ENCODE measurements at places on chromosomes 7 and 10. TPM values are rescaled to one million over a fixed set of nuclear protein-coding genes. Genes with fewer than 3 reads are reported as not detected.

Gene IFIT3
- 43.7 TPM for total RNA-seq

DNA sequence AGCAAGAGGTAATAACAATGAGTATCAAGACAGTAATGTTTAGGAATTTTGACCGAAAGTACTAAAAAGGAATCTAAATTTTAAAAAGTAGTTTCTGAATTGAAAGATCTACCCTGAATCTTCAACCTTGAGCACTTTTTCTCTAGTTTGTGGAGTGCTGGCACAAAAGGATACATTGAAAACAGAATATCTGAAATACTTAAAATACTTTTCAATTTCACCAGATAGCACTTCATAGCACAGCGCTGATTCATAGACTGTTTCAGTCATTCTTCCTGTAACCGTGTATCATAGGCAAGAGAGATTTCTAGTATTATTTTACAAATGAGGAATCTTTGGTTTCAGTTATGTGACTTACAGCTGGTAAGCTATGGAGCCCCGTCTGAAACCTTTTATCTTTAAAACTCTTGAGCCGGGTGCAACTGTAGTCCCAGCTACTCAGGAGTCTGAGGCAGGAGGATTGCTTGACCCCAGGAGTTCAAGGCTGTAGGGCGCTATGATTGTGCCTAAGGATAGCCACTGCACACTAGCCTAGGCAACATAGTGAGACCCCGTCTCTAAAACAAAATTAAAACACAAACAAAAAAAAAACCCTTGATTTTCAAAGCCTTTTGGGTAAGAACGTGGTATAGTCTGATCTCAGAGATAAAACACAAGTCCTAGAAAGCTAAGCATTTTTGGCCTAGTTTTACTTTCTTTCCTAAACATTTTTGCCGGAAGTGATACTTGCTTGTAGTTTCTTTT, 35.1 kb downstream of the FHIP2A start:
- DNase-seq, result no peak

GRCh38 chr10:85558533-85558932, 808.1 kb downstream of the GRID1 start:
- no peak for DNase-seq

GRCh38 chr10:49690698-49691356, 11.4 kb downstream of the C10orf53 start:
- DNase-seq, result no peak

GRCh38 chr7:30596014-30596641, 1.4 kb downstream of the GARS1 start:
- DNase-seq, result peak; percentile 25

DNA sequence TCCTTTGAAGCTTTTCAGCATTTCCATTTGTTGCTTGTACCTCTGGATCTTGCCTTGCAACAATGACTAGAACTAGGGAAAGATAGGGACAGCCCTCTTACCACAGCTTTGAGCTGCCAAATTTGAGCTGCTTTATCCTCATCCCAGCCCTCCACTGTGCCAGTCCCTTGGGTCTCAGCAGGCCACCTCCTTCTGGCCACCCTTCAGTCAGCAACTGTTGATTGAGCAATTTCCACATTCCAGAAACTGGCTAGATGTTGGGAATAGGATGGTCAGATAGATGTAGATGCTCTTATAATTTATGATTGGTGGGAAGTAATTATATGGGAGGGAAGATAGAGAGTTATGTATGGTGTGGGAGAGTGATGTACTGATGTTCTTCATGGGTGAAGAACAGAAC, 100.1 kb downstream of the ST7 start:
- no peak for DNase-seq

DNA sequence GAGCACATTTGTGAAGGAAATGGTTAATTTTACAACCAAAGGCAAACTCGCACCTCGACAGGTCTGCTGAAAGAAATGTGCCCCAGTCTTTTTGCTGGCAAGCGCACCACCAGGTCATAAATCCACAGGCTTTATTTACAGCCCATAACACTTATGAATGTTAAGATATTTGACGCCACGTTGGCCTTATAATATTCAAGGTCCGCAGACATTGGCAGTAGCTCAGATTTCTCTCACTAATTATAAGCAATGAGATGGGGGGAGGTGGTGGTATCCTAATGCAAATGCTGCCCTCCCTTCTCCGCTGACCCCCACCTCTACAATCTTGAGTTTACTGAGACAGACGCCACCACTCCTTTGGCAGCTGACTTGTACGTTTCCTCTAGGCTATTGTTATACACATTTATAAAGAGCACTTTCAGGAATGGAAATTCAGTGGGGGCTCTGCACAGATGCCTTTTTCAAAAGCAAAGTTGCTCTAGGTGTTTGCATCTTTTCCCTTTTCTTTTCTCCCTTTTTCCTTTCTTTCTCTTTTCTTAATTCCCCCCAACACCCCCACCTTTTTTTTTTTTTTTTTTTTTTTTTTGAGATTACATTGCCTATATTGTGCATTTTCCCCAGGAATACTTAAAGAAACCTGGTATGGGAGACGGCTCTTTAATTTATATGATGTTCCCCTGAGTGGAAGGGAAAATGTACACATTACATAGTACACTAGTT, 6.7 kb downstream of the TCF7L2 start:
- DNase-seq, result no peak

GRCh38 chr10:129755158-129755591, 208.9 kb downstream of the EBF3 start:
- DNase-seq, result peak; percentile 14

GRCh38 chr7:47573758-47574481, 8.0 kb downstream of the TNS3 start:
- no peak for DNase-seq
